ENCODE measurements at places on chromosomes 12 and 14. TPM values are rescaled to one million over a fixed set of nuclear protein-coding genes. Genes with fewer than 3 reads are reported as not detected.

DNA sequence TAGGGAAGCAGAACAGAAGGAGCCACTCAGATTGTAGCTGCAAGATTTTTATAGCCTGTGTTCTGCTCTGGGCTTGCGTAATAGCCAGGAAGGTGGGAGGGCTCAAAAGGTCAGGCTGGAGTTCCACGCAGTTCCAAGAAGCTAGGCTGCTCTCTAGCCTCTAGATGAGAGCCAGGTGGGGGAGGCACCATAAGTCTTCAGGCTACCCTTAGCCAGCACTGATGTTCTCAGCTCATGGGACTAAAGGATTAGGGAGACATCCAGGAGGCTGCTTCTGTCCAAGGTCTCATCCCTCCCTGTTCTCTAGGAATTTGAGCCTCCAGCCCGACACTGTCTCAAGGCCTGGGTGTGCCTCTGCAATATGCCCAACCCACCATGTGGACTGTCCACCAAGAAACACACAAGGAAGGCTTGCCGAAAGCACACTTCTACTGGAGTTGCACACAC lies 1.7 kb downstream of the LMBR1L start:
- H3K27me3 ChIP-seq = no peaks in the 10 kb centered on the region
- H3K4me1 ChIP-seq = peaks cover 41% of the 10 kb centered on the region
- peak overlapping the region; percentile 31 for H3K27ac ChIP-seq
- no peak for DNase-seq
- H3K4me3 ChIP-seq = peak overlapping the region; percentile 75
- peaks cover 32% of the 10 kb centered on the region for H3K36me3 ChIP-seq

DNA sequence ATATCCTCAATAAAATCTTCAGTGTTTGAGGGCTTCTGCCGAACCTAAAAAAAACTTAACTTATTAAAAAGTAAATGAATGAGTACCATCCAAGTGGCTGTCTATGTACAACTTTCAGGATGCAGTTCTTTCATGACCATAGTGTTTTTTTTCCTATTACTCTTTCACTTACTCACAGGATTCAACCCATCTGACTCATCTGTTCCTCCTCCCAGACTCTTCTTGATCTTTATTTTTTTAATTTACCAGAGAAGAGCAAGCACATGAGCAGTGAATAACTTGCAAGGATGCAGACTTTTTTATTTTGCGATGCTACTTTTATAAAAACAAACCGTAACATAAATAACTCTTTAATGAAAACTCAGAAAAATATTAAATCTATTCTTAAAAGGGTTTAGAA lies 24.5 kb downstream of the RECQL start:
- H3K36me3 ChIP-seq = peaks cover 94% of the 10 kb centered on the region
- H3K27ac ChIP-seq = no peak overlapping the region
- no peaks in the 10 kb centered on the region for H3K4me1 ChIP-seq
- no peak for DNase-seq
- no peaks in the 10 kb centered on the region for H3K27me3 ChIP-seq

DNA sequence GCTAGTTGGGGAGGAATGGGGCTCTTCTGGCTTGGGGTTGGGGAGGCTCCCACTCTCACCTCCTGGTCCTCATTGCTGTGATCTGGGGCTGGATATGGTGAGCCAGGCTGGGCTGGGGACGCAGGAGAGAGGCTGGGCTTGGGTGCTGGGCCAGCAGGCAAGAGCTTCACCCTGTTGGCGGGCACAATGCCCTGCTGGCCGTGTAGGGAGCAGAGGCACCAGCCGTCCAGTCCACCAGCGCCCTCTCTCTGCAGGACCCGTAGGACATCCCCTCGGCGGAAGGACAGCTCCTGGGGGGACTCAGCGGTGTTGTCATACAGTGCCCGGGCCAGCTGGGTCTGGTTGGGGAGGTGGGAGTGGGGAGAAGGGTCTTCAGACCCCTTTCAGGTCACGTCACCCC lies 4.5 kb downstream of the EFS start:
- DNase-seq = no peak
- H3K4me3 ChIP-seq = no peak overlapping the region
- H3K27ac ChIP-seq = no peak overlapping the region
- H3K4me1 ChIP-seq = peaks cover 4% of the 10 kb centered on the region
- H3K27me3 ChIP-seq = peaks cover 17% of the 10 kb centered on the region

The GPRC5D gene
- not detected for total RNA-seq

DNA sequence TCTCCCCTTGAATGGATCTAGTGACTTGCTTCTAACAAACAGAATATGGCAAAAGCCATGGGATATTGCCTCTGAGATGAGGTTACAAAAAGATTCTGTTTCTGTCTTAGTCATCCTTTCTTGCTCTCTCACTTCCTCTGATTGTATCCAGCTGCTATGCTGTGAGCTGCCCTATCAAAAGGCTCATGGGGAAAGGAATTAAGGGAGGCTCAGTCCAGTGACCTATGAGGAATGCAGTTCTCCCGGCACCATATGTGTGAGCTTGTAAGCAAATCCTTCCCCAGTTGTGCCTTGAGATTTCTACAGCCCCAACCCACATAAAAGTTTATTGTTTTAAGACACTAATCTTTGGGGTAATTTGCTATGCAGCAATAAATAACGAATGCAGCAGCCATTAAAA lies 183.1 kb downstream of the KLHL28 start:
- H3K4me3 ChIP-seq = no peak overlapping the region
- no peak for DNase-seq
- H3K4me1 ChIP-seq = no peaks in the 10 kb centered on the region
- no peaks in the 10 kb centered on the region for H3K27me3 ChIP-seq
- H3K36me3 ChIP-seq = no peaks in the 10 kb centered on the region

DNA sequence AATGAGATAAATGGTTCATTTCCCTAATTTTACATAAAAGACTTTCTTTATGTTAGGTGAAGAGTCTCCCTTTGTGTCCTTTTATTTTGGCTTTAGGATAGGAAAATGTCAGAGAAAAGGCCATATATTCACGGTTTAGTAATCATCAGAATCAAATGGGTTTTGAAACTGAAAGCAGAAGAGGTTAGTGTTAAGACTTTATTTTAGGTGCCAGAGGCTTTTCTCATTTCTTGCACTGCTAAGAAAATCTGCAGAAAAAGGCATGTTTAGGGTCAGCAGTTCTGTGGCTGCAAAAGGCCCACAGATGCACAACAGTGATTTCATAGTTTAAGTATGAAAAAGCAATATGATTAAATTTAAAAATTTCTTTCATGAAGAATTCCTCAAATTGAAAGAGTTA lies 80.4 kb upstream of the SINHCAF start:
- H3K4me3 ChIP-seq = no peak overlapping the region
- H3K27me3 ChIP-seq = no peaks in the 10 kb centered on the region
- DNase-seq = no peak
- no peaks in the 10 kb centered on the region for H3K4me1 ChIP-seq
- no peaks in the 10 kb centered on the region for H3K36me3 ChIP-seq
- H3K27ac ChIP-seq = no peak overlapping the region

- no peaks in the 10 kb centered on the region for H3K27me3 ChIP-seq
- DNase-seq = no peak
- H3K4me1 ChIP-seq = peaks cover 6% of the 10 kb centered on the region
- H3K4me3 ChIP-seq = peak overlapping the region; percentile 88
- no peak overlapping the region for H3K27ac ChIP-seq
- H3K36me3 ChIP-seq = peaks cover 35% of the 10 kb centered on the region
Observed at GRCh38 chr12:70241845-70242244, 1.4 kb upstream of the CNOT2 start.

- H3K4me3 ChIP-seq = no peak overlapping the region
- H3K4me1 ChIP-seq = peaks cover 7% of the 10 kb centered on the region
- no peak overlapping the region for H3K27ac ChIP-seq
- no peaks in the 10 kb centered on the region for H3K36me3 ChIP-seq
- peaks cover 9% of the 10 kb centered on the region for H3K27me3 ChIP-seq
Observed at GRCh38 chr14:103128631-103129300, 5.5 kb downstream of the TNFAIP2 start.

DNA sequence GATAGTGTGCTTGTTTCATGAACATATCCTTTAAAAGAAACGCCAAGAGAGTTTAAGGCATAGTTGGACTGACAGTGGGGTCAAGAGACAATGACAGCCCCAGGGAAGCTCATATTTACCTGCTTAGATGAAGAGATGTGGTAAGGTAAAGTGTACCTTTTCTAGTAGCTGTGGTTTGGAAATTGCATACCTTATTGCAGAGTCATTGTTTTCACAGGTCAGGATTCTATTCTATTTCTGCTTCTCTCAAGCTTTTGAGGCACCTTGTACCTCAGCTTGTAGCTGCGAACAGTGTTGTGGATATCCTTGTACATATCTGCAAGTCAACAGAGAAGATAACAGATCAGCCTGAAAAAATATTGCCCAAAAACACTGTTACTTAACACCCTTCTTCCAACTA lies 47.7 kb downstream of the ATP6V1D start:
- H3K27me3 ChIP-seq = no peaks in the 10 kb centered on the region
- H3K27ac ChIP-seq = no peak overlapping the region
- H3K4me1 ChIP-seq = no peaks in the 10 kb centered on the region

The LRRC43 gene
- total RNA-seq = not detected

The MIS18BP1 gene
- total RNA-seq = 20.3 TPM

The NFATC4 gene
- total RNA-seq = not detected
